ENCODE measurements at places on chromosomes 4 and X. TPM values are rescaled to one million over a fixed set of nuclear protein-coding genes. Genes with fewer than 3 reads are reported as not detected.
A peak's percentile ranks its signal among the peaks of the same experiment; 100 is the strongest.

- no peak for DNase-seq
Observed at GRCh38 chr4:168771251-168771650, 238.8 kb downstream of the CBR4 start.

DNA sequence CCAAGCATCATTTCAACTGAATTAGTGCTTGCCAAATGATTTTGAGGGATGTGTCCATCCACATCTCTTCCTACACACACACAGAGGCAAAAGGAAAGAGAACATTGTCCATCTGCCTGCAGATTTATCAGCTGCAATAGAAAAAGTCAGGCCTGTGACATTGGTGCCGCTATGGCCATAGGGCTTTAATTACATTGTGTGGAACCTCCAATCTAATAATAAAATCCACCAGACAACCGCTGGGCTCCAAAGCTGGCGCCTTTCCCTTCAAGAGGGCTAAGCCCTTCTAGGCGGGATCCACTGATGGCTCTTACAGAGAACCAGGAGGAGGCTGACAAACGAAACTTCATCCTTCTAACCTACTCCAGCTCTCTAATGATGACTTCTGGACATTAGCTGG, 60.6 kb downstream of the PHOX2B start:
- DNase-seq = no peak

The GRIA2 gene
- polyA plus RNA-seq = 4.3 TPM

- no peak for DNase-seq
Observed at GRCh38 chrX:46994096-46994495, 81.9 kb downstream of the JADE3 start.

DNA sequence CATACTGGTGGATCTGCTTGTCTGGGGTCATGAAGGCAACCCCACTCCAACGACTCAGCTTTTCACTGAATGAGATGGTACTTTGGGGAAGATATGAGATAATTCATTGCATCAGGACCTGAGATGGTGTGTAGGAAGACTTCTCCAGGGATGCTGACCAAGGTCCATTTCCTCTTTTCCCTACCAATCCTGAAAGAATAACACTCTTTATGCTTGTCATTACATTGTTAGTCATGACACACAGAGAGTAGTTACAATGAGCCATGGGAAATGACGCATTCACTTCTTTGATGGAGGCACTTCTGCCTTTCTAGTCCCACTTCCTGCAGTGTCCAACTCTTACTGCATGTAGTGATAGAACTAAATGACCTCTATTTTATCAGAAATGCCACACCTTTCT, 58.6 kb downstream of the AREG start:
- no peak for DNase-seq

The CACNA1F gene
- polyA plus RNA-seq = not detected

The GC gene
- polyA plus RNA-seq = not detected

GRCh38 chr4:138567696-138568095, 325.5 kb upstream of the SLC7A11 start:
- no peak for DNase-seq

DNA sequence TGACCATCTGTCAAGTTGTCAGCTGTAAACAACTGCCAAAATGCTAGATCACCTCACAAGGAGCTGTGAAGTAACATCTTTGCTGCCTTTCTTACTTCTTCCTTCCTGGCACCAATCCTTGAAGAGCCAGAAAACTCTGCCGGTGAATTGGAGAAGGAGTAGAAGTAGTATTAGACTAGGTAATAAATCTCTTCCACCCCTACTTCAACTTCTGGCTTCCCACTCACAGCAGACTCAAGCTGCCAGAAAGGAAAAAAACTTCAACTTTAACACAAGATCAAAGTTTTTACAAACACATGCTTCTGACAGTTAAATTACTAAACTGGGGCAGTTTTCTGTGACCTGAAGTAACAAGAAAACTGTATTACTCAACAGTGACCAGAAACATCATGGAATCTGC, 164.7 kb upstream of the SLC7A11 start:
- DNase-seq = no peak

The SOWAHD gene
- 1.1 TPM for polyA plus RNA-seq

DNA sequence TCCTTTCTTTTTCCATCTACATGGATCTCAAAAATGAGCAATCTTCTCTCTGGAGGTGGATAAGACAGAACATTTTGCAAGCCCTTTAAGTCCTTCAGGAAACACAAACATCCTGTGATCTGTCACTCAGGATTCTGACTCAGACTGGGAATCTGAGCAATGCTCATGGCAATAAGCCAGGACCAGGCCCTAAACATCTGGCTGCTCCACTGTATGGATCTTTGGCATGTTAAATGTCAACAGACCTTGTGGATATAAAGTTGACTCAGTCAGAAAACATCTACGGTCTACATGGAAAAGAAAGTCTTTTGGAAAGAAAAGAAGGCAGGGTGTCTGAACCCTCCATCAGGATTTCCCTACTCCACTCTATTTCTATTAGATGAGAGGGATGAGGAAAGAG, 17.8 kb upstream of the CHIC2 start:
- DNase-seq = no peak

- no peak for DNase-seq
Observed at GRCh38 chrX:108199691-108200090, 108.1 kb downstream of the ATG4A start.

The VSIG4 gene
- 16.2 TPM for polyA plus RNA-seq

The HELT gene
- not detected for polyA plus RNA-seq

- DNase-seq = peak; percentile 11
Observed at GRCh38 chr4:133152831-133153481, 3.9 kb downstream of the PCDH10 start.

DNA sequence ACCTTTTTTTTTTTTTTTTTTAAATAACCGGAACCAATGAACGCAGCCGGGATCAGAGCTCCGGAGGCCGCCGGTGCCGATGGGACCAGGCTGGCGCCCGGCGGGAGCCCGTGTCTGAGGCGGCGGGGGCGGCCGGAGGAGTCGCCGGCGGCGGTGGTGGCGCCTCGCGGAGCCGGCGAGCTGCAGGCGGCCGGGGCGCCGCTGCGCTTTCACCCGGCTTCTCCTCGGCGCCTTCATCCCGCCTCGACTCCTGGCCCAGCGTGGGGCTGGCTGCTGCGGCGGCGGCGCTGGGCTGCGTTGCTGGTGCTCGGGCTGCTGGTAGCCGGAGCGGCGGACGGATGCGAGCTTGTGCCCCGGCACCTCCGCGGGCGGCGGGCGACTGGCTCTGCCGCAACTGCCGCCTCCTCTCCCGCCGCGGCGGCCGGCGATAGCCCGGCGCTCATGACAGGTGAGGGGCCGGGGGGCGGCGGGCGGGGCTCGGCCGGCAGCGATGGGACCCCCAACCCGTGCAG, 337 bp downstream of the STIM2 start:
- peak; percentile 73 for DNase-seq

The CSN1S1 gene
- polyA plus RNA-seq = not detected

The NOCT gene
- 3.5 TPM for polyA plus RNA-seq

DNA sequence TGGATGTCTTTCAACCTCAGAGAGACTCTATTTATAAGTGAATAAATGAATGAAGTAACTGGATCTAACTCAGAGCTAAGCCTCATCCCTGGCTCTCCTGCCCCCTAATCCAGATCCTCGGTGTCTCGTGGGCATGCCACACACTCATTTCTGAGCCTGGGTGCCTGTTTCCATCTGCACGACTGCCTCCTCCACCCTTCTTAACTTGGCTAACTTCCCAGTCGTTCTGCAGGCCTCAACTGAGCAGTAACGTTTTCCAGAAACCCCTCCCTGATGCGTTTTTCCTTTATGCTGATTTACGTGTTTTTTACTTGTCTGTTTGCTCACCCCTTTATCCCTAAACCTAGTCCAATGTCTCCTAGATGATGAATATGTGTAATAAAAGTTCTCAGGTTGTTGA, 186.9 kb upstream of the HS3ST1 start:
- no peak for DNase-seq

- DNase-seq = no peak
Observed at GRCh38 chr4:24396988-24397387, 187.4 kb downstream of the DHX15 start.

DNA sequence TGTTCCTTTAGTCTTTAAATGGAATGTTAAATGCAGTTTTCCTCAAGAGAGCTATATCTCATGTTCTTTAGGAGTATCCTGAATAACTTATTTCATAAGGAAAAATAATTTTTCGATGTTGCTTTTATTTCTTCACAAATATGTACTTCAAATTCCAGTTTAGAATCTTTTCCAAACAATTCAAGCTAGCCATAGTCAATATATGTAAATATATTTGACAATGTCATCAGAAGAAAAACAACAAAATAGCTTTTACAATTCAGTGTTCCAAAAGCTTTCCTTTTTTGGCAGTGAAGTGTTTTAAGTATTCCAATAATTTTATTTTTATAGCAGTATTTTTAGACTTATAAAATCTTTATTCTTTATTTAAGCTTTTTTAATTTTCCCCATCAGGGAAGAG, 1532.0 kb downstream of the PCDH18 start:
- no peak for DNase-seq

DNA sequence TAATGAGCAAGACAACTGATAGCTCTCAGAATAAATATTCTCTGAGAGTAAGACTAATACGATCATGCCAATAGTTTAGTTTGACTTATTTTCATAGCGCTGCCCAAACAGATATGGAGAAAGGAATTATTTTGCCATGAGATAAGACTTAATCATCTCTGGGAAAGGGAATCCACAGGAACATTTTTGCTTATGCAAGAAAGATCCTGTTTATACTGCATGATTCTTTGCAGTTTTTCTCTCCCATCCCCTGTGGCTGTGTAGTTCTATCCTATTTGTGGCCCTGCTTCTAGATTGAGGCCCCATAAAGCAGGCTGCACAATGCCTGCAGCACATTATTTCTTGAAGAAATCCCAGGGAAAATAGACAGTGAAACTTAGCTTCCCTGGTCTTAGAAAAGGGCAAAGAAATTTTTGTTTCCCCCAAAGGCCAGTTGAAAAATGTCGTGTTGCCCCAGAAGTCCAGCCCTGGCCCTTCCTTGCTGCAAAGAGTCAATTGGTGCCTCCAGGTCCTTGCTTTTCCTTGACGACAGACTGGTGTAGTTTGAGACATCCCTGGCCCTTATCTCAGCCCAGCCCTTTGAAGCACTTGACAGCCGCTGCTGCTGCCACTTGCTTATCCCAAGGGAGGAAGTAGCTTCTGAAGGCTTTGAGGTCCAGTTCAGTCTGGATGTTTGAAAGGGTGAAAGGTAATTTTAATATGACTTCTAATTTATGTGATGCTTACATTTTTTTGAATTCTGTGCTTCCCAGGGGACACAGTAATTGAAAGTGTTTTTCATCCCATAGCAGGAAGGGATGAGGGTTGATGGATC, 45.0 kb upstream of the SH3RF1 start:
- DNase-seq = peak; percentile 10

DNA sequence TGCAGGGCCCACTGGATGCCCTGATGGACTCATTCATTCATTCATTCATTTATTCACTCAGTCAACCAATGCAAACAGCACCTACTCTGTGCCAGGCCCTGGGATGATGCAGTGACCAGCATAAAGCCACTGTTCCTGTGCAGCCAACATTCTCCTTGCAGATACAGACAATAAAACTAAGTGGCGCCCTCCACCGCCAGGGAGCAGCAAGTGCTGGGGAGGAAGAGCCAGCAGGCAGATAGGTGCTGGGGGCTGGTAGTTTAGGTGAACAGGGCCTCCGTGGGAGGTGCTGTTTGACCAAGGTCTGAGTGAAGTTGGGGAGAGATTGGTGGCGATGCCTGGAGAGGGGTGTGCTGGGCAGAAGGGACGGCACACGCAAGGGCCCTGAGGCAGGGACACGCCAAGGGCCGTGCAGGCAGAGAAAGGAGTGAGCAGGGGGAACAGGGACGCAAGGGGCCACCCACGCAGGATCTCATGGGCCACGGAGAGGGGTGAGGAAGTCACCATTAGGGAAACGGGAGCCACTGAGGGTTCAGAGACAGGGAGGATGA, 65.5 kb downstream of the WFS1 start:
- no peak for DNase-seq

DNA sequence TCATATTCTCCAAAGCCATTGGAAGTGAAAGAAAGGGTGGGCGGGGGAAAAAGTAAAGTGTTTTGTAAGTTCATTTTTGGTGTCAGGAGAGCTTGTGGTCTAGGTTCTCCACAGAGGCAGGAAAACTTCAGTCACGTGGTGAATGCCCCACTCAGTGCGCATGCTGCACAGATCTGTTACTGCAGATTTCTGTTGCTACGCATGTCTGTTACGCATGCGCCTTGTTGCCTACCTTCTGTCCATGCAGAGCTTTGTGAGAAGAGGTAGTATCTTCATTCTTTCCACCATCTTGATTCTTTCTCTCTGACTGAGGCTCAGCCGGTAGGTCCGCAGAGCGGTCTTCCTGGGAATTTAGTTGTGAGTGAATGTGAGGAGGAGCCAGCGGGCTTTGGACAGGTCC, 15.1 kb upstream of the PAGE3 start:
- DNase-seq = no peak

DNA sequence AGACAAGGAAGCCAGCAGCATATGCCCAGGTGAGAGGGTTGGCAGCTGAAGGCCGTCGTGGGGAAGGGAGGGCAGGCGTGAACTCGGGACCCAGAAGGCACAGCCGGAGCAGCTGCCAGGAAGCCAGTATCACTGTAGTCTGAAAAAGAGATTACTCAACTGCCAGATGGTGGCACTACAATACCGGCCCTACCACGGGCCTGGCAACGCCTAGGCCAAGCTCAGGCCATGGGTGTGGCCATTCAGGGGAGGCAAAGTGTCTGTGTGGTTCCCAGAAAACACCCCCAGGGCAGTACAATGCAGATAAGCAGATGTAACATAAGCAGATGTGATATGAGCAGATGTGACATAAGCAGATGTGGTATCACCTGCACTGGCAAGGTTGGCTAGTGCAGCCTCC, 236.0 kb downstream of the AFAP1 start:
- no peak for DNase-seq

GRCh38 chrX:10015355-10015722, 48.2 kb downstream of the CLDN34 start:
- DNase-seq = no peak

DNA sequence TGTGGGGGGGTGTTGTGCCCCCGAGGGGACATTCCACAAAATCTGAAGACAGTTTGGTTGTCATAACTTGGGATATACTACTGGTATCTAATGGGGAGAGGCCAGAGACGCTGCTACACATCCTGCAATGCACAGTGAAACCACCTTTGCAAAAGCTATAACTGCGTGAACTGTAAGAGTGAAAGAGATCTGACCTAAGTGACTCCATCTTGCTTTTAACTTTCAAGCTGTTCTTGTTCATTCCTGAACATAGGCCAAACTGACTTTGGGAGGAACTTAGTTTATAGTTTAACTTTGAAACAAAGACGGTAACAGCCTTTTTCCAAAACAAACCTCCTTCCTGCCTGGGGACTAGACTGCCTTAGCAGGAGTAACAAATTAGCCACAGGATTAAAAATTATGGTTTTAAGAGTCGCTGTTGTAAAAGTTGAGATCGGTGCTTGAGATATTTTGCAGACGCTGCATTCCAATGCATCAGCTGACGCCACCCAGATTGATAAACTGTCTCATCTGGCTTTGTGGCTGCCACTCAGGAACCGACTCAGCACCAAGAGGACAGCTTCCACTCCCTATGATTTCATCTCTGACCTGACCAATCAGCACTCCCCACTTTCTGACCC, 70.9 kb downstream of the ATXN3L start:
- no peak for DNase-seq

The C4orf33 gene
- polyA plus RNA-seq = 5.8 TPM

The BMX gene
- polyA plus RNA-seq = 2.3 TPM

GRCh38 chr4:159173886-159174285, 71.0 kb downstream of the RAPGEF2 start:
- DNase-seq = no peak

Data from hindlimb muscle (tissue), 1 donor.